ENCODE measurements at places on chromosomes 3 and 15.

DNA sequence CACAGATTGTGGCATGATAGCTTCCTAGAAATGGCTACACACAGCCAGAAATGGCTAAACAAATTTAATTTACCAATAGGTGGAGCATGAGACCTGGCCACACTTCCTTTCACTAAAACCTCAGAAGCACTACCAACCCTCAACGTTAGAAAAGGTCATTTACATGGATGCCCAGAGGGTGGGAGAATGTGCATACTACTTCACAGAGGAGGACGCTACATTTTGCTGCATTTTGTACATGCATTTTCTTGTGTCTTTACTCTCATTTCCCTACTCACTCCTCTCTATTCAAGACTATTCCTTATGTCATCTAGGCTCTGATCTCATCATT, 40.1 kb downstream of the C2CD4B start:
- no peak for DNase-seq

- no peak for DNase-seq
Observed at GRCh38 chr3:187368251-187369088, at the start of gene RTP4. Gene RTP4, plus strand, starts transcription at chr3:187368385. Its CDS starts 57 bp downstream, at chr3:187368442.

- peak; percentile 49 for DNase-seq
Observed at GRCh38 chr3:53069422-53070068, 23.7 kb upstream of the SFMBT1 start.

- no peak for DNase-seq
Observed at GRCh38 chr3:39011191-39011736, 40.5 kb downstream of the SCN11A start.

DNA sequence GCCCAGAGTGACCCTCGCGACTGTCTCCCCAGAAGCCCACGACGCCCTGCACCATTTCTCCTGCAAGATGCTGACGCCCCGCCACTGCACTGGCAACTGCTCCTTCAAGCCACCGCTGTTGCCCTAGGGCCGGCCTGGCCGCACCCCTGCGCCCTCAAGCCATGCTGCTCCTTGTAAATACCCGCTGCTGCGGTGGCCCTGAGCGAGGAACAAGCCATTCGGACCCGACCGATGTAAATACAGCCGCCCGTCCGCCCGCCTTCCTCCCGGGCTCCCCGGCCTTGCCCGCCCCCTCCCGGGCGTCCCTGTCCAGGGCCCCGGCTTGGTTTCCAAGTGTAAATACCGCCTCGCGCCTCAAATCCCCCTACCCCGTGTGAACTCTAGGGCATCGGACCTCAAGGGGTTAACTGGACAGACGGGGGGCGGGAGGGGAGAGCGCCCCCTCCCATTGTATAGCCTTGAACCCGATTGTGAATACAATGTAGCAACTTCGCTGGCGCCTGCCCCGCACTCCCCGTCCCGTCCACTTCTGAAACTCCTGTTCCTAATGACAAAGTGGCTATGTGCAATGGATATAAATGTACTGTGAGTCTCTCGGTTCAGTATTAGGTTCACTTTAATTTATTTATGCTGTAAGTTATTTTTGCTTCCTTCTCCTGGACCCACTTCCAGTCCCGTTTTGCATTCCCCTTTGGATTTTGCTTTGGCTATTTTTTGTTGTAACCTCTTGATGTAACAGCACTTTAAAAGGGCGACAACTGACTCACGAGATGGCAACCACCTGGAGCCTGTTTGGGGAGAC, 5.9 kb downstream of the RNU6-1 start:
- DNase-seq = peak; percentile 81
